Hepatocyte (in vitro differentiated cells): ENCODE measurements at places on chromosomes 3 and 15.

DNA sequence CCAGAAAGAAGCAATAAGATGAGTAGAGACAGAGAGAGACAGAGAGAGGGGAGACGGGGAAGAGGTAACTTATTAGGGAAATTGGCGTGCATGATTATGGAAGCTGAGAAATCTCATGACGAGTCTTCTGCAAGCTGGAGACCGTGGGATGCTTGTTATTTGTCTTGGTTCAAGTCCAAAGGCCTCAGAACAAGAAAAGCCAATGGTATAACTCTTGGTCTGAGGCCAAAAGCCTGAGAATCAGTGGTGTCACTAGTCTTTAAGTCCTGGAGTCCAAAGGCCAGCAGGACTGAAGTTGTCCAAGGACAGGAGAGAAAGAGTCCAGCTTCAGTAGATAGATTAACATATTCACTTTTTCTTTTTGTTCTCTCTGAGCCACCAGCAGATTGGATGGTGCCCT lies 613.6 kb downstream of the CADM2 start:
- no peaks in the 10 kb centered on the region for H3K36me3 ChIP-seq
- H3K4me1 ChIP-seq = no peaks in the 10 kb centered on the region
- H3K27me3 ChIP-seq = no peaks in the 10 kb centered on the region
- no peak for DNase-seq
- H3K4me3 ChIP-seq = no peak overlapping the region

GRCh38 chr15:39391230-39391629 lies 189.6 kb upstream of the THBS1 start:
- no peak overlapping the region for H3K4me3 ChIP-seq
- H3K27me3 ChIP-seq = no peaks in the 10 kb centered on the region
- H3K4me1 ChIP-seq = peaks cover 12% of the 10 kb centered on the region
- no peaks in the 10 kb centered on the region for H3K36me3 ChIP-seq

DNA sequence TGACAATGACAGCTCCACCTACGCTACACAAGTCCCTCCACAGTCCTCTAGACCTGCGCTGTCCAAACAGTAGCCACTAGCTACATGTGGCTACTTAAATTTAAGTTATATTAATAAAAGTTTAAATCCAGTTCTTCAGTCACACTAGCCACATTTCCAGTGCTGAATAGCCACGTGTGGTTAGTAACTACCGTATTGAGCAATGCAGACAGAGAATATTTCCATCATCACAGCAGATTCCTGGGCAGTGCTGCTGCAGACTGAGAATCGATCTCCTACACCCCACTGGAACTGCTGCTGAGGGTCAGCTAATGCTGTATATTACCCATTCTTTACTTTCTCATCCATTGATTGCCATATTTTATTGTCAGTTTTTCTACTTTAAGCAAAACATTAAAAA lies 40.9 kb downstream of the HDC start:
- H3K27ac ChIP-seq = no peak overlapping the region
- H3K36me3 ChIP-seq = no peaks in the 10 kb centered on the region
- DNase-seq = no peak
- no peaks in the 10 kb centered on the region for H3K27me3 ChIP-seq
- H3K4me3 ChIP-seq = no peak overlapping the region

GRCh38 chr15:29103824-29104565 lies 165.6 kb downstream of the NSMCE3 start:
- H3K27ac ChIP-seq = no peak overlapping the region
- no peak overlapping the region for H3K4me3 ChIP-seq
- peak; percentile 91 for DNase-seq
- no peaks in the 10 kb centered on the region for H3K4me1 ChIP-seq
- no peaks in the 10 kb centered on the region for H3K36me3 ChIP-seq
- H3K27me3 ChIP-seq = no peaks in the 10 kb centered on the region

- H3K27ac ChIP-seq = no peak overlapping the region
- H3K4me1 ChIP-seq = no peaks in the 10 kb centered on the region
- no peaks in the 10 kb centered on the region for H3K36me3 ChIP-seq
- no peak for DNase-seq
Measured at GRCh38 chr15:64950888-64951287, 38.8 kb downstream of the SPG21 start.

DNA sequence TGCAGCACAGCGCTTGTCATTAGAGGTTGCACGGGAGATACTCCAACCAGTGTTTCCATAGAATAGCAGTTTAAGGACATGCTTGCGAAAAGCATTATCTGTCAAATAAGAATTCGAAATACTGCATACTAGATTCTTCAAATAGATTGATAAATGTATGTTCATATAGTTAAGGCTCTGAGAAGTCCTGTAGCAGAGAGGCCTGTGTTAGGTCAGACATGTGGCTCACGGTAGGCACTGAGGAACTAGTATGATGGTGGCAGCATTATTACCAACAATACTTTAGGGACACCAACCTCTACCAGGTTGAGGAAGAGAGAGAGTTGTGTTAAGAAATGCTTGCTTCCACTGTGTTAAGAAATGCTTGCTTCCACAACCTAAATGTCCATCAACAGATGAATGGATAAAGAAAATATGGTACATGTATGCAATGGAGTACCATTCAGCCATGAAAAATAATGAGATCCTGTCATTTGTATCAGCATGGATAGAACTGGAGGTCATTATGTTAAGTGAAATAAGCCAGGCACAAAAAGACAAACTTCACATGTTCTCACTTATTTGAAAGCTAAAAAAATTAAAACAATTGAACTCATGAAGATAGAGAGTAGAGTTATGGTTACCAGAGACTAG lies 14.9 kb downstream of the MTMR14 start:
- no peak for DNase-seq
- H3K27ac ChIP-seq = no peak overlapping the region
- peaks cover 3% of the 10 kb centered on the region for H3K36me3 ChIP-seq
- H3K4me3 ChIP-seq = no peak overlapping the region

GRCh38 chr3:99678023-99678422 lies 39.6 kb downstream of the COL8A1 start:
- no peak for DNase-seq
- no peaks in the 10 kb centered on the region for H3K27me3 ChIP-seq

GRCh38 chr3:52202384-52203077 lies 4.6 kb downstream of the ALAS1 start:
- H3K4me1 ChIP-seq = peaks cover 12% of the 10 kb centered on the region
- H3K27me3 ChIP-seq = no peaks in the 10 kb centered on the region
- no peak overlapping the region for H3K4me3 ChIP-seq
- peaks cover 10% of the 10 kb centered on the region for H3K36me3 ChIP-seq
- no peak overlapping the region for H3K27ac ChIP-seq

GRCh38 chr3:184384342-184384741 lies 4.5 kb downstream of the CHRD start:
- DNase-seq = no peak
- no peak overlapping the region for H3K27ac ChIP-seq
- no peaks in the 10 kb centered on the region for H3K36me3 ChIP-seq
- H3K4me1 ChIP-seq = peaks cover 11% of the 10 kb centered on the region
- H3K27me3 ChIP-seq = peaks cover 15% of the 10 kb centered on the region

DNA sequence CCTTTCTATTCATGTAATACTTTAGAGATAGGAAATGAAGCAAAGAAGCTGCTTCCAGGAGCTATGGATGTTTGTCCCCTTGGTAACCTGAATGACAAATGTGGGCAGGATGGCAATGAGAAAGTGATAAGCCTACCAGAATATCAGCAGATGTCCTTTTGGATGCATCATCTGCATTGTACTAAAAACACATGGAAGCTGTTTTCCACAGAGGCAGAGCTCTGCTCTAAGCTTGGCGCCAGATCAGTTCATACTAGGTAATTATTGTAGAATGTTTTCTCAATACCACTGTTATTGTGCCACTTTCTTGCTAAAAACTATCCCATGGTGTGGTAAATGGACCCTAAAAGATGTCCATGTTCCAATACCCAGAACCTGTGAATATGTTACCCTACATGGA lies 100.2 kb downstream of the DTWD1 start:
- H3K4me1 ChIP-seq = no peaks in the 10 kb centered on the region
- no peaks in the 10 kb centered on the region for H3K27me3 ChIP-seq
- no peaks in the 10 kb centered on the region for H3K36me3 ChIP-seq
- no peak overlapping the region for H3K27ac ChIP-seq

GRCh38 chr3:59407425-59407824 lies 357.6 kb upstream of the CFAP20DC start:
- peaks cover 3% of the 10 kb centered on the region for H3K27me3 ChIP-seq
- H3K4me1 ChIP-seq = peaks cover 19% of the 10 kb centered on the region
- H3K27ac ChIP-seq = no peak overlapping the region

GRCh38 chr15:45921376-45921775 lies 286.5 kb downstream of the SQOR start:
- H3K36me3 ChIP-seq = no peaks in the 10 kb centered on the region
- no peaks in the 10 kb centered on the region for H3K27me3 ChIP-seq
- H3K27ac ChIP-seq = peak overlapping the region; percentile 25

DNA sequence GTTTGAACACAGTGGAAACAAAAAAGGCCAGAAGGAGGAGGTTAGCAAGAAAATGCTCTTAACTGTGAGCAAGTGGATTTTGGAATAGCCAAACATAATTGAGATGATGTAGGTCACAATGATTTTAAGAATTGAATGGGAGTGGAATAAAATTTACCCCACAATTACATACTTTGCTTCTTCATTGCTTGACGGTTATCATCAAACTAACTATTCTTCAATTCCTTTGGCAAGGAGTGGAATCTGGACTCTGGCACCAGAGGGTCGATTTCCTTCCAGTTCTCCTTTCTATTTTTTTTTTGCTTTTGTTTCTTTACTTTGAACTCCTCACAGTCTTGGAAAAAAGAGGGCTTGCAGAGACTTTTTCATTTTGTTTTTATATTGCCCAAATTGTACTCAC lies 634.5 kb upstream of the TGFBR2 start:
- no peak overlapping the region for H3K27ac ChIP-seq
- no peaks in the 10 kb centered on the region for H3K27me3 ChIP-seq
- no peaks in the 10 kb centered on the region for H3K4me1 ChIP-seq
- no peak for DNase-seq

- H3K27ac ChIP-seq = peak overlapping the region; percentile 36
- H3K27me3 ChIP-seq = no peaks in the 10 kb centered on the region
- H3K36me3 ChIP-seq = no peaks in the 10 kb centered on the region
- peak; percentile 56 for DNase-seq
Measured at GRCh38 chr3:63500196-63500595, 152.3 kb upstream of the SNTN start.

GRCh38 chr3:111151438-111151837 lies 79.8 kb downstream of the NECTIN3 start:
- H3K4me1 ChIP-seq = peaks cover 5% of the 10 kb centered on the region
- H3K27me3 ChIP-seq = no peaks in the 10 kb centered on the region
- DNase-seq = peak; percentile 22

DNA sequence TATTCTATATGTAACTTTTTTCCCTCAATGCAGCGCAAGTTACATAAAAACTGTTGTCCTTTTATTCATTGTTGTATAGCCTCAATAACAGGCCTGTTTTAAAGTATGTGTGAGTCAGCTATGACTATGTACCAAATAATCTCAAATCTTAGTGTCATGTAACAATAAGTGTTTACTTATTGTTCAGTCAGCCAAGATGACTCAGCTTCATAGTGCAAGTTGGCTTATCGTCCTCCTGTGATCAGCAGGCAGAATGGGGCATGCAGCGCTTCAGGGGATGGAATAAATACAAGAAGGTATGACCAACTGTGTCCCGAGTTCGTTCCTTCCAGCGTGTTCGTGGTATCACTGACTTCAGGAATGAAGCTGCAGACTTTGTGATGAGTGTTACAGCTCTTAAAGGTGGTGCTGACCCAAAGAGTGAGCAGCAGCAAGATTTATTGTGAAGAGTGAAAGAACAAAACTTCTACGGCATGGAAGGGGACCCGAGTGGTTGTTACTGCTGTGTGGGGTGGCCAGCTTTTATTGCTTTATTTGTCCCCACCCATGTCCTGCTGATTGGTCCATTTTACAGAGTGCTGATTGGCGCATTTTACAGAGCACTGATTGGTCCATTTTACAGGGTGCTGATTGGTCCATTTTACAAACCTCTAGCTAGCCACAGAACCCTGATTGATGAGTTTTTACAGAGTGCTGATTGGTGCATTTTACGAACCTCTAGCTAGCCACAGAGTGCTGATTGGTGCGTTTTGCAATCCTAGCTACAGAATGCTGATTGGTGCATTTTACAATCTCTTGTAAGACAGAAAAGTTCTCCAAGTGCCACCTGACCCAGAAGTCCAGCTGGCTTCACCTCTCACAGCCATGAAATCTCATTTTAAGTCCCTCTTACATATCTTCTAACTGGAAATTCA lies 1016.0 kb downstream of the MCTP2 start:
- H3K4me3 ChIP-seq = no peak overlapping the region
- DNase-seq = peak; percentile 22
- H3K36me3 ChIP-seq = no peaks in the 10 kb centered on the region
- H3K27me3 ChIP-seq = no peaks in the 10 kb centered on the region
- H3K4me1 ChIP-seq = no peaks in the 10 kb centered on the region

GRCh38 chr15:83065431-83065830 lies 1.6 kb downstream of the BTBD1 start:
- peak overlapping the region; percentile 99 for H3K27ac ChIP-seq
- DNase-seq = no peak
- H3K27me3 ChIP-seq = no peaks in the 10 kb centered on the region
- peak overlapping the region; percentile 76 for H3K4me3 ChIP-seq
- H3K4me1 ChIP-seq = peaks cover 27% of the 10 kb centered on the region

- DNase-seq = peak; percentile 12
- no peaks in the 10 kb centered on the region for H3K4me1 ChIP-seq
- H3K27me3 ChIP-seq = no peaks in the 10 kb centered on the region
- peak overlapping the region; percentile 34 for H3K27ac ChIP-seq
Measured at GRCh38 chr3:115077501-115078250, 69.4 kb downstream of the ZBTB20 start.

DNA sequence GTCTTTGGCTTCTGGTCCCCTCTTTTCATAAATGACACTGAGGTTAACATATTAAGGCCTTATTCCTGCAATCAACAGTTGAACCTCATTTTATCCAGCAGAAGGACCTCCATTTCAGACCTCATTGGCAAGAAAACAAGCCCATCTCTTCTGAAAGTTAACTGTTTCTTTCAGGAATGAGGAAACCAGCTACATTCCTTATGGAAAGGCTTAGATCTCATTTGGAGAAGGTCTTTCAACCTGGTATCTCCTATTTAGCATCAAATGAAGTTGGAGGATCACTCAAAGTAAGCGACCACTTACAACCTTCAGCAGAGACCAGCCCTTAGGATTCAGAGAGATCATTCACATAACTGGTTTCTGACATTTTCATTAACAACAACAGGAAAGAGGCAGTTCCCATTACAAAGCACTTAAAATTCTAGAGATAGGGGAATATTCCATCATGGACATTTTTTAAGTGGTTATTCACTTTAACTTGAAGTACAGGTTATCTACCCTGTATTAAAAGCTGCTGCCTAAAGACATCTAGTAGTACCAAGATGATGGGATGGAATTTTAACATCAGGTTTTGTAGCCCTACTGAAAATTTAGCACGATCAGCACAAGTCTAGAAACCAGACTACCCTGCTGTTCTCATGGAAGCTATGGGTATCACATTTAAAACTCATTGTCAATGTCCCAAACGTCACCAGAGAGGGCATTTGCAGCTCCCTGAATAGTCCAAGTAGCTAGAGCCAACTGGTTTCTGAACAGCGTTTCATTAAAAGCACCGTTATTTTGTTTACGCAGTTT lies 30.4 kb downstream of the TFRC start:
- no peak overlapping the region for H3K4me3 ChIP-seq
- H3K27ac ChIP-seq = no peak overlapping the region
- no peak for DNase-seq
- H3K36me3 ChIP-seq = peaks cover 7% of the 10 kb centered on the region
- no peaks in the 10 kb centered on the region for H3K4me1 ChIP-seq
